Effector memory CD8-positive, alpha-beta T cell (primary cell): ENCODE measurements at places on chromosomes 16 and 17.
A peak's percentile ranks its signal among the peaks of the same experiment; 100 is the strongest.

- DNase-seq = no peak
Observed at GRCh38 chr17:43966276-43966675, 12.5 kb upstream of the PYY start.

GRCh38 chr17:39706921-39707337, 7.1 kb downstream of the ERBB2 start:
- no peak for DNase-seq

GRCh38 chr16:76583466-76583865, 306.3 kb downstream of the CNTNAP4 start:
- DNase-seq = no peak

GRCh38 chr16:49866595-49867071, 10.7 kb upstream of the ZNF423 start:
- DNase-seq = no peak

GRCh38 chr17:81867170-81867990, 3.8 kb downstream of the ARHGDIA start:
- peak; percentile 30 for DNase-seq

GRCh38 chr17:33580215-33580614, 287.1 kb upstream of the ASIC2 start:
- DNase-seq = no peak

DNA sequence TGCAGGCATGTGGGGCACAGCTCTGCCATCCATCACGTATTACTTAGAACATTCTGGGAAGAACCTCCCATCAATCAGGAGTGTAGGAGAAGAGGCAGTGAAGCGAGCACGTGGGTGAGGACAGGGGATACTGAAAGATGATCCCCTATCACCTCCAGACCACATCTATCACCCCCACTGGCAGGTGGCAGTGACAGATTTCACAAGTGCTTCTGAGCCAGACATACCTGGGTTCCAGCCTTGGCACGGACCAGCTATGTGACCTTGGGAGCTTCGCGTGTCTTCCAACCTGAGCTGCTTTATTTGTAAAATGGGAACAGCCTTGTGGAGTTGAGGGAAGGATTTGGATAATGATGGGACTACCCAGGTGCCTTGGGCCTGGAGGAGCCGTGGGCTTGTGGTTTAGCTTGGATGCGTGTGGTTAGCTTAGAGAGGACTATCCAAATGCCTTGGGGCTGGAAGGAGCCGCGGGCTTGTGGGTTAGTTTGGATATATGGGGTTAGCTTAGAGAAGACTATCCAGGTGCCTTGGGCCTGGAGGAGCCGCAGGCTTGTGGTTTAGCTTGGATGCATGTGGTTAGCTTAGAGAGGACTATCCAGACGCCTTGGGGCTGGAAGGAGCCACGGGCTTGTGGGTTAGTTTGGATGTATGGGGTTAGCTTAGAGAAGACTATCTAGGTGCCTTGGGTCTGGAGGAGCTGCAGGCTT, 206.4 kb downstream of the ENGASE start:
- no peak for DNase-seq

GRCh38 chr16:80971819-80972218, 34.9 kb downstream of the CMC2 start:
- DNase-seq = no peak

GRCh38 chr17:51258756-51259563, 889 bp downstream of the MBTD1 start:
- DNase-seq = no peak

- no peak for DNase-seq
Observed at GRCh38 chr17:15049795-15050160, 215.3 kb downstream of the PMP22 start.

GRCh38 chr17:80883831-80884735, 107.6 kb upstream of the CHMP6 start:
- no peak for DNase-seq

DNA sequence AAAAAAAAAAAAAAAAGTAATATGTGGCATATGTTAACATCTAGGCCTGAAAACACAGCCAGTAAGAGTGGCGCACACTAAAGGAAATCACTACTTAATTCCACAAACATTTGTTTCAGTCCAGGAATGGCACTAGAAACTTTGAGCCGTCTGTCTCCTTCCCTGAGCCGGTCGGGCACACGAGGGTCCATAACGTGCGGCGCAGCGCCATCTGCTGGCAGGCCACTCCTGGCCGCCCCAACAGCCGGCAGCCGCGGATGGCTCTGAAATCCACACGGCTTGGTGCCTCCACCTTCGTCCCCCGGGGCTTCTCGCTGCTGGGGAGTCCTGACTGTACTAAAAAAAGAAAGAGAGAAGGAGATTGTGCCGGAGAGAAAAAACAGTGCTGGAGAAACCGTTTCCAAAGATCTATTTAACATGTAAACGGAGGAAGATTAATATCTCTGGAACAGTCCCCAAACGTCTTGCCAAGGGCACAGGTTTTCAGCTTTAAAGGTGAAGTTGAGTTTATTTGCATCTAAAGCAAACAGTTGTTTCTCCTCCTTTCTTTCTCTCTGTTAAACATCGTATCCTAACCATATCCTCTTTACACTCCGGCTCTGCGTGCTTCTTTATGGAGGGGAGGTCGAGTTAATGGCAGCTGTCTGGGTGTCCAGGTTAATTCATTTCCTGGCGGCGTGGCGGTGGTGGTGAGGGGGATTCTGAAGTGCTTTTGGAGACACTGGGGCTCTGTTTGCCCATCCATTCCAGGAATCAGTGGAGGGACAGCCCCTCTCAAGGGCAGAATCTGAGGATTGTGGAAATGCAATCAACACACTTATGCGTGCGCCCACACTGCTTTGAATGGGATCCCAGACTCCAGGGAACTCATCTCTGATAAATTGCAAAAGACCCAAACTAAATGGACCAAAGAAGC, 611.3 kb upstream of the SALL1 start:
- DNase-seq = peak; percentile 2

DNA sequence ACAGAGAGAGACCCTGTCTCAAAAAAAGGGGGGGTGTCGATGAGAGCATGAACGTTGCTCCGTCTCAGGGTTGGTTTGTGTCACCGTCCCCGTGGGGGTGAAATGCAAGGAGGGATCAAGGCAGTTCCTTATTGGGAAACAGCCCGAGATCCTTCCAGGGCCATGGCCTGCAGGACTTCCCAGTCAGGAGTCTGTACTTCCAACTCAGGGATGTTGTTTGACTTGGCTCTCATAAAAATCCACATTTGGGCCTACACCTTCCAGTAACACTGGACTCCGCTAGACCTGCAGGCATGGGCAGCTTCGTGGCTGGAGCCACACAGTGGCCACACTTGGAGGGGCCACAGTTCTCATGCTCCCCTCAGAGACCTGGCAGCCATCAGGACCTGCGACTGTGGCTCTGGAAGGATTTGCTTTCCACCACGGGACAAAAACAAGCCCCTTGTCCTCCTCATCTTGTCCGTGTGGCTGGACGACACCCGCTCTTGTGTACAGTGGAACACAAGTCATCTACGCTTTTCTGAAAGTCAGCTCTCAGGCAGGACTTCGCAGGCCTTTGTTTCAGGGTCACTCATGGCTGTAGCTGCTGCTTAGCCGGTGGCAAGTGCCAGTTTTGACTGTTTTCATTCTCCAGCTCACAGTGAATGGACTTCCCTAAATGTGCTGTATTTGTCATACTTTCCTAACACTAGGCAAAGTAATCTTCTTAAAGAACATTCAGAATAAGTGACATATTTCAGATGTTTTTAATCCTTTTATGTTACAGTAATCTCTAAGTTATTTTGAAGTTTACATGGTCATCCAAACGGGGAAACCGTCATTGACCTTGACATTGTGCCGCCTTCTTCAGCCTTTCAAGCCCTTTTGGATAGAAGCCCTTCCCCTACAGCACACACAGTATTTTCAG, 24.2 kb upstream of the IL17C start:
- DNase-seq = no peak

DNA sequence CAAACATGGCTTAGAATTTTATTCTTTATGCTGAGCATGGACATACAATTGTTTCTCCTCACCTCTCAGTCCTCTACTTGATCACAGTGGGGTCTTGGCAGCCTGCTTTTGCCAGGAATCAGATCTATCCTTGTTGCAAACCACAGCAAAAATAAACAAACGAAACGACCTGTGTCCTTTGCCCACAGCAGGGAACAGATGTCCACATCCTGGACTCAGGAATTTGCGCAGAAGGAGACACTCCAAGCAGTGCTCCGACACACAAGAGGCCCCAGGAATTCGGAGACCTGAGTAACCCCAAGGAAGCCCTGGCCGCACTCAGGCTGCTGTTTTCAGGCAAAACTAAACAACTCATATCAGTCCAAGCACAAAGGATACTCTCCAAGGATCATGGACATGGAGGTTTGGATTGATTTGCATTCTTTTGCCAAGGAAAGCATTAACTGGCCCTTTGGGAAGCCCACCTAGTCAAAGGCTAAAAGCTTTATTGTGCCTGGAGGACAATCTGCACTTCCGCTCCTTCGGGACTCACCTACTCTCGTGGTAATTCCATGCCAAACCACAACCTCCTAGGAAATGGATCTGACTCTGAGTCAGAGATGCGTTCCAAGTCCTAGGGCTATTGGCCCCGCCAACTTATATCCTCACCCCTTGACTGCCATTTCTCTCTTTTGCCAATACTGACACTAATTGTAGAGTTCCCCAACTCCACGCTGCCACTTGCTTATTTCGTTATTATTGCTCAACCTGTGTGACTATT, 271.1 kb upstream of the CDH11 start:
- DNase-seq = no peak
